ENCODE measurements at places on chromosomes 7 and 10.

- DNase-seq, result no peak
Observed at GRCh38 chr10:126551202-126551601, 119.3 kb downstream of the C10orf90 start.

- DNase-seq, result no peak
Observed at GRCh38 chr7:78399033-78399769, 600.6 kb downstream of the PHTF2 start.

- DNase-seq, result no peak
Observed at GRCh38 chr10:61140765-61141392, 196.9 kb upstream of the RHOBTB1 start.

DNA sequence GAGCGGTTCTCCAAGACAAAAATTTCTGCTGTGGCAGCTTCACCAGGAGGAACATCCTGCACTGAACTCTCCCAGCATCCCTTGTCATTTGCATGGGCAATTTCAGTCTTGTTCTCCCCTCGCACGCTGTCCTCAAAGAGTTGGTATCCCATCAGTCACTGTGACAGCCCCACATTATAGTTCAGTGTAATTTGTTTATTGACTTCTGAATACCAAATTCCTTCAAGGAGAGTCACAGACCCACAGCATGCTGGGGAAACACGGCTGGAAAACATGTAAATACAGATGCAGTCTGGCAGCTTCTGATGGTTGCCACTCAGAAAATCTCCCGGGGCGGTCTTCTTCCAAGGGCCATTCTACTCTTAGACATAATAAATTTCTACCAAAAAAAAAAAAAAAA, 151.0 kb upstream of the NEBL start:
- no peak for DNase-seq

- no peak for DNase-seq
Observed at GRCh38 chr10:79375321-79376077, 28.2 kb downstream of the PPIF start.

DNA sequence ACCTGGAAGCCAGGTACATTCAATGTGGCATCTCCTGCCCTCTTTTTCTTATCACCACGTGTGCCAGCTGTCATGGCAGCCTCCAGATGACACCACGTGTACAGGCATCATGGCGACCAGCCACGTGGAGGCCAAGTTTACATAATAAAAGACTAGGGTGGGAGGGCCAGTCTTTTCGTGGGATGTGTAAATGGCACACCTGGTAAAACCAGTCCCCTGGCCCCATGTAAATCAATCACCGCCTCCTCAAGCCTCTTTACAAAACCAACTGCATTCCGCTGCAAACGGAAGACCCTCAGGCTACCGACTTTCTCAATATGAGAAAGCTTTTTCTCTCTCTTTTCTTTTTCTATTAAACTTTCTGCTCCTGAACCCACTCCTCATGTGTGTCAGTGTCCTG, 65.1 kb upstream of the PHF14 start:
- DNase-seq, result no peak

DNA sequence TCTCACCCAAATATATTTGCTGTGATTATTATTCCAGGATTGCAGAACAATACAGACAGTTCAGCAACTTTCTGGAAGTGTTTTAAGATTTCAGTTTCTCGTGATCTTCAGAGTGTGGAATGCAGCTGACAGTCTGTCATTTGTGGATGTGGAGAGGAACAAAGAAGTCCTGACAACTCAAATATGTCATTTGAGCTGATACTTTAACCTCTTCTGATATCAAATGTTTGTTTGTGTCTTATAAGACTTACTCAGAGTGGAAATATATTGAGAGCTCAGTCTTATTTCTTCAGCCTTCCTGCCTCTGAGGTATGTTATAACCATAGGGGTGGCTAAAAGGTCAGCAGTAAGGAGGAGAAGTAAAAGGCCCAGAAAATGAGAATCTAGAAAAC, 96.4 kb downstream of the OSBPL3 start:
- DNase-seq, result no peak
